HT-29 (cell line): ENCODE measurements at places on chromosomes 5 and 9. TPM values are rescaled to one million over a fixed set of nuclear protein-coding genes. Genes with fewer than 3 reads are reported as not detected.

GRCh38 chr5:156149213-156149612 lies 177.8 kb upstream of the SGCD start:
- no peak for DNase-seq

PIP5KL1 gene
- total RNA-seq, result 1.2 and 3.8 TPM in 2 replicates

CNTNAP3 gene
- total RNA-seq, result 0.26 TPM in 1 of 2 replicates, not detected in the other

GRCh38 chr5:143350341-143350740 lies 53.1 kb downstream of the NR3C1 start:
- no peak for DNase-seq
